ENCODE measurements at places on chromosomes 5 and 9.

- no peak for DNase-seq
Observed at GRCh38 chr5:161547738-161548486, 1.4 kb upstream of the GABRB2 start.

- no peak for DNase-seq
Observed at GRCh38 chr5:169804861-169805260, 167.8 kb downstream of the DOCK2 start.

DNA sequence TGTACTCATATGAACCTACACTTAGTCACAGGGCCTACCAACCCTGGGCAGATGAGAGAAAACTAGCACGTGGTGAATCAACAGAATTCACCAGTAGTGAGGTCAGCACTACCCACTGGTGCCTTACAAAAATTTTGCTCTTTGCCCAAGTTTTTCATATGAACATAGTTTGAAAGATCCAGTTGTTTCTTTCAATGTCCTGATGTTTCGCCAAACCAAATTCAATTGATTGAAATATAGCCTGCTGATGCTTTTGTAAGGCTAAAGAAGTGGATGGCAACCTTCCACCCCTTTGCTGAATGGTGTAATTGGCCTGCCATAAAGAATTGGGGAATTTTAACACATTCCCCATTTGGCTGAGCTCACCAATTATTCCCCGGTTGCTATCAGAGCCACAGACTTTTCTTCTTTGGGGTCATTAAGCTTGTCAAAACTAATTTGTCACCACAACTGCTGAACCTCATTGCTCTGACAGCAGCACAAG, 339.2 kb downstream of the GLIS3 start:
- no peak for DNase-seq

DNA sequence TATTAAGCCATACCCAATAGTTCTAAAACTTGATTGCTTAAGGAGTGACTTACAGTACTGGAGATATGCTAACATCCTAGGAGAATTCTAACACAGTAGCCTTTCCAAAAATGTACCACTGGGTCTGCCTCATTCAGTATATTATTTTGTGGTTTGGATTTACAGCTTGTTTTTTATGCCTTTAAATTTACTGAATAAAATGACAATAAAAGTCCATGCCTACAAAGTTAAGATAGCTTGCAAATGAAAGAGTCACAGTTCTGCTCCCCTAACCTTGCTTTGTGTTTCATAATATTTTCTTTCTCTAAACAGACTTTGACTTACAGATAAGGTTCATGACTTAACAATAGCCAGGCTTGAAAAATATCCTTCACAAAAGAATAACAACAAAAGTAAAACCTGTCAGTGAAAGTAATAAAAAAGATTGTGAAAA, 951.1 kb upstream of the NUDT12 start:
- DNase-seq, result no peak

GRCh38 chr9:25010027-25010662, 464.4 kb upstream of the IZUMO3 start:
- no peak for DNase-seq
